ENCODE measurements at places on chromosomes 16 and 17.
A peak's percentile ranks its signal among the peaks of the same experiment; 100 is the strongest.

DNA sequence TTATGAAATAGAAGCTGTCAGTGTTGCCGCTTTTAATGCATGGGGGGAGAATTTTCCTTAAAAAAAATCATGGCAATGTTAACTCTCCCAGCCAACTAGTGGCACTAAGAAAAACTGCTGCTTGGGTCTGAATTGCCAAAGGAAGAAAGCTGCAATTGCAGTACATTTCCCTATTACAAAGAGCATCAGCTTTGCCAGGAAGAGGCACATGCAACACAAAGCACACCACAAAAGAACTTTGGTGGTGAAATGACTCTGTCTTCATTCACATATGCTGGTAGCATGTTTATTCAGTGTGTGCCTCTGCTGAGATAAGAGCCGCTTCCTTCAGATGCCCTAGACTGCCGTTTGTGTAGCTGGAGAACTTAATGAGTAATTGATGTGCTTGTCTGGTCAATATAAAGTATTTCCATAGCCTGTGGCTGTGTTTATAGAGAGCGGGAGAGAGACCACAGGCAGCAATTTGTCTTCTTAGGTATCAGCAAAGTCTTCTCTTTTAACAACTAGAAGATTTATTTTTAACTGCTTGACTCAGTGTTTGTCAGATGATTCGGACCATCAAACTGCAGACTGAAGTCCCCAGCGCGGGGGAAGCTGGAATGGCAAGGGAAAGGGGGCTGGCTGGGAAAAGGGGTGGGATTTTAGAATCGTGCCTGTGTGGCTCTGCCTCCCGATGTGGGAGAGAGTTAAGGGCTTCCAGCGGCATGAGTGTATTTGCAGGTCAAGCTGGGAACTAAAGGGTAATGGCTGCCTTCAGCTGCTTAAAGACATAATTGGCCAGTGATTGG, 115.1 kb downstream of the MRTFB start:
- peak; percentile 48 for DNase-seq

DNA sequence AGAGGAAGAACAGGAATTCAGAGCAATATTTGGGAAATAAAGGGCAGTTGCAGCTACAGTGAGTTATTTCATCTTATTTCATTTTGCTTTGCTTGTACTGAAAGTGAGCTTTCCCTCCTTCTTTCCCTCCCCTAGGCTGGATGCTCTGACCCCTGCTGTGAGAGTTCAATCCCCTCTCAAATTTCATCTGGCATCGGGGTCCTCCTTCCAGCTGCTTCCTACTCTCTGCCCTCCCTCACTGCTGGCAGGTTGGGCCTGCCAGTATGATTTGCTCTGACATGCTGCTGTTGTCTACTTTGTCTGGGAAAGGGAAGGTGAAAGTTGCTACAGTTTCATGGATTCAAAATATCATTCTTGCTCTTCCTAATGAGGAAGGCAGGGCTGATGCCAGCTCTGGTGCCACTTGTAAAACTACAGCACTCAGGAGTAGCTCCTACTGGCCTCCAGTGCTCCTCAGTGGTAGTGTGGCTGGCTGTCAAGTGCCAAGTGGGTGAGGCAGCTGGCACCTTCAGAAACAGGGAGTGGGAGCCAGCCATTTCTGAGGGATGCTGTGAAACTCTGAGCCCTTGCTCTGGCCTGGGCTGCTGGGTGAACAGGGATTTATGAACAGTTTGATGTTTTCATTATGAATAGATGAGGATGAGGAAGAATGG, 408.6 kb downstream of the HAPSTR1 start:
- no peak for DNase-seq

- DNase-seq = no peak
Observed at GRCh38 chr17:20307326-20307910, 159.9 kb downstream of the LGALS9B start.

GRCh38 chr16:16037521-16037920, 88.1 kb downstream of the ABCC1 start:
- no peak for DNase-seq

DNA sequence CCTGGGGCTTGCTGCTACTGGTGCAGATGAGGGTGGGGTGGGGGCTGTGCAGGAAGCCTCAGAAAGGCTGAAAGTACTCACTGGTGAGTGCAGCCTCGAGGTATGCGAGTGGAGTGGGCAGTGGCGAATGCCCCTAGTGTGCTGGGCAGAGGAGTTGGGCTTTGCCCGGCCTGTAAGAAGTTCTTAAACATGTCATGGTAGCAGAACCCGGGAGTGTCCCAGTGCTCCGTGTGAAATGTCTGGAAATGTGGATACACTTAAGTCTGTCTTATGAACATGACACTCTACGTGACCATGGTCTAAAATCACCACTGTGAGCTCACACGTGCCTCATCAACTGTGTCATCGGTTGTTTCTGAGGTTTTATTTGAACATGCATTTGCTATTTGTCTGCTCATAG, 1.7 kb downstream of the SMTNL2 start:
- DNase-seq = no peak

DNA sequence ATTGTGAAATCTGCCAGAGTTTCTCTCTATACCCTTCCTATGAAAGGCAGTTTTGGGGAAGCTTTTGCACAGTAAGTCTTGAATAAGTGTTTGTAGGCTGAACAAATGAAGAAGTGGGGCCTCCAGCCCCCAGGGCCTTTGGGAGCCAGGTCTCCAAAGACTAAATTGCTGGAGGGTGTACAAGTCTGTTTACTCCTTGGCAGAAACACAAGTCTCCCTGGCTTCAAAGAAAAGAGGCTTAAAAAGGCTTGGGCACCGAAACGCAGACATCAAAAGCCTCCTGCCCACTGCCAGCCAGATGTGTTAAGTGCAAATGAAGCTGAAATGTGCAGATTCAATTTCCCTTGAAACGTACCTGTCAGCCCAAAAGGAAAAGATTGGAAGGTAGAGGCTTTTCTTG, 146.3 kb downstream of the TMEM132E start:
- DNase-seq = no peak

GRCh38 chr16:83054283-83054682, 427.5 kb downstream of the CDH13 start:
- DNase-seq = no peak

- no peak for DNase-seq
Observed at GRCh38 chr16:74901606-74902005, 83.3 kb downstream of the WDR59 start.

DNA sequence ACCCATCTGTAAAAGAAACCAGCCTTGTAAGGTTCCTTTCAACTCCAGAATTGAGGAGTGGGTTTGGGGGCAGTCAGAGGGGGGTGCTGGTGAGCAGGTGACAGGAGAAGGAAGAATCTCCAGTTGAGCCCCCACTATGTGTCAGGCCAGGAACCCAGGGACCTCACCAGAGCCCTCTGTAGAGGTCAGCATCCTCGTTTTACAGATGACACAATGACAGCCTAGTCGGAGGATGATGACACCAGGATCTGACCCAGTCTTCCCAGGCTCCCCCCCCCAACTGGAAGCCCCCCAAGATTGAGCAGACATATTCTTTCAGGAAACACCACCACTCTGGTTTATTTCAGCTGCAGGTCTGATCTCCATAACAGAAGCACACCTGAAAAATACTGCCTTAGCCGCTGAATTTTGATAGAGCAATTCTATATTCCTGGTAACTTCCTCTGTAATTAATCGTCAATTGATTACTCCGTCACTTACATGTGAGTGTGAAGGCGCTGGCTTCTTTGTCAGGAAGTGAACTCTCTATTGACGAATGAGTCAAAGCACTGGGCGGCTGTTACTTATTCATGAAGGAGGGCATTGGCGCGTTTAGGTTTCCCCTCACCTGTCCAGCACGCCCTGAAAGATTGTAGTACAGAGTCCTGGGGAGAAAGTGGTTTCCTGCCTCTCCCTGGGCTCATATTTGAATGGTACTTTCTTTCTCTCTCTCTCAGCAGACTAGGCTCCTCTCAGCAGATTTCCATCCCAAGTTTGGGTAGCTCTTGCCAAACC, 21.2 kb downstream of the SOCS3 start:
- DNase-seq = no peak

DNA sequence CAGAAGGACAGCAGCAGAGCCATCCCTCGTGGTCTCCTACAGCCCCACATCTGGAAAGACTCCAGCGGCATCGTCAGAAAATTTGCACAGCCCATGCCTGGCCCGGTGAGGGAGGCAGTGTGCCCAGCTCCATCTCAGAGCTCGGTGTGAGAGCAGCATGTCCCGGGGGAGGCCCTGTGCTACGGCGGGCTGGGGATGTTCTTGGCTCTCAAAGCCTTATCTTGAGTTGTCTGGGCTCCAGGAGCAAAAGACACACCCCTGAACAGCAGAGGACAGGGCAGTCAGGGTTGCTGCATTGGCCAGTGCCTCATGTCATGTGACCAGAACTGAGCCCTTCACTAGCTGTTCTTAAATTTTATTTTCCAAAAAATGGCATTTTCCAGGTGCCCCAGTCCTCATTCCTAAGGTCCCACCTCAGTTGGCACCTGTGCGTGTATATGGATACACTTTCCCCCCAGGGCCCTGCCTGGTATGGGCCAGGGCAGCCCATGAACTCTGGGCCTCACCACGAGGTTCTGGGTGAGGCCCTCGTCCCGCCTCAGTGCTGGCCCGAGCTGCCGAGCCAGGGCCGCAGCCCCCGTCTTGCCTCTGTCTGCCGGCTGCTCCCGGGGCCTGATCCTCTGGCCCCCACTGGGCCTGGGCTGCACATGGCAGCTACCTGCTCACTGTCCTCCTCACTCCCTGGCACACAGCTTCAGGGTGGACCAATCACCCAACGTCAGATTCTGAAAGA, 3.0 kb downstream of the NUDT16L1 start:
- DNase-seq = no peak

DNA sequence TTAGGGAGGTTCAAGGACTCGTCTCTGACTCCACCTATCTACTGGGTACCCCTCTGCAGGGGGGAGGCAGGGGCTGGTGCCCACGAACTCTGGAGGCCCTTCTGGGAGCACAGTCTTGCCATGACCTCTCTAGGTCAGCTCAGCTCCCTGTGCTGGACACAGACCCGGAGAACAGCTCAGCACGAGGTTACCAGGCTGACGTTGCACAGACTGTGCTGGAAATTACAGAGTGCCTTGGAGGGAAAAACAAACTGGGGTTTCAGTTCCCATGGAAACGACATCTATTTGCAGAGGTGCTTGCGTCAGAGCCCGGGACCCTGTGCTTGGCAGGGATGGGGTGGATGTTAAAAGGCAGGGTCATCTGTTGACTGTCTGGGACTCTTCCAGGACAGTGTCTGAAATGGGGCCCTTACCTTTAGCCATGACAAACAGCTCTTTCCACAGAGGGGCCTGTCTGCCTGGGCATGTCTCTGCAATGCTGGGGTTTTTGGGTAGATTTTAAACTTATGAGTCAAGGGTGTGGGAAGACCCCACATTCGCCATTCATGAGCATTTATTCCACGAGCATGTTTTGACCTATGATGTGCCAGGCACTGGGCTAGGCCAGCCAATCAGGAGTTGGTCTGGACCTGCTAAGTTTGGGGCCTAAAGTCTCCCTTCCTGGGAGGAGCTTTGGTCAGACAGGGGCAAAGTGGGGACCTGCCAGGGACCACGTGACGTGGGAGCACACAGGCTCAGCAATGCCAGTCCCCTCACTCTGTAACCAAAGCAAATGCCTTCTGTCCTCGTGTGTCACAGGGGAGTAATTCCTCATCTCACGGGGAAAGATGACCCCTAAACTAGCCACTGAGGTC, 22.5 kb downstream of the CCR7 start:
- DNase-seq = no peak

- DNase-seq = no peak
Observed at GRCh38 chr16:67482233-67482924, 968 bp downstream of the AGRP start.

DNA sequence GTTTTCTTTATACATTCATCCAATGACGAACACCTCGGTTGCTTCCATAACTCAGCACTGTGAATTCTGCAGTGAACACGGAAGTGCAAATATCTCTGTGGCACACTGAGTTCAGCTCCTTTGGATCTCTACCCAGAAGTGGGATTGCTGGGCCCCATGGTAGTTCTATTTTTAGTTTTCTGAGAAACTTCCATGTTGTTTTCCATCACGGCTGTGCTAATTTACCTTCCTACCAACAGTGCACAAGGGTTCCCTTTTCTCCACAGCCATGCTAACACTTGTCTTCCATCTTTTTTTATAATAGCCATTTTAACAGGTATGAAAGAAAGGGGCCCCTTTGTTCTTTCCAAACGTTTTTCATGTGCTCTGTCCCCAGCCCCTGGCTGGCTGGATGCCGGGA, 30.2 kb upstream of the CBLN1 start:
- no peak for DNase-seq

GRCh38 chr16:20409398-20410120, at the start of gene ACSM5:
ACSM5 (plus strand) TSS chr16:20409534; CDS start chr16:20411485, 1,951 bp downstream.
- DNase-seq = peak; percentile 70

DNA sequence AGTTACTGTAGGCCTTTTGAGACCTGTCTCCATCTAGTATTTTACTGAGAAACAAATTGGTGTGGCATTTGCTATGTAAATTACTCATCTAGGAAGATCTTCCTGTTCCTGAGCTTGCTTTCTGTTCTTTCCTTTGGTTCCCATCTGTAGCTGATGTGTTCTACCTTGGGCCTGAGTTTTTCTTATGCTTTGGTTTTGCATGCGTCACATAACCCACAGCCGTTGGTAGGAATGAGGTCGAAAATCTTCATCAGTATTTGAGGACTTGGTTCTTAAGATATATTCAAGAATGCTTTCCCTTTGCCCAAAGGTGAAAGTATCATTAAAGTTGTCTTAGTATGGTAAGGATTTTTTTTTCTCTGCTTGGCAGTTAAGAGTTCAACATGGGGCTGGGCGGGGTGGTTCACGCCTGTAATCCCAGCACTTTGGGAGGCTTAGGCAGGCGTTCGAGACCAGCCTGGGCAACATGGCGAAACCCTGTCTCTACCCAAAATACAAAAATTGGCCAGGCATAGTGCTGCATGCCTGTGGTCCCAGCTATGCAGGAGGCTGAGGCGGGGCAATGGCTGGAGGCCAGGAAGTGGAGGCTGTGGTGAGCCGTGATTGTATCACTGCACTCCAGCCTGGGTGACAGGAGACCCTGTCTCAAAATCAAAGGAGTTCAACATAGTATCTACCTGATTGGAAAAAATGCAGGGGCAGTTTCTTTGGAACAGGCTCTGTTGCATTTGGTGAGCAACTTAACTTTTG, 28.8 kb downstream of the IST1 start:
- DNase-seq = no peak

GRCh38 chr17:18033442-18034099, 5.4 kb downstream of the ATPAF2 start:
- peak; percentile 79 for DNase-seq

- DNase-seq = no peak
Observed at GRCh38 chr16:84312783-84313382, 18.2 kb downstream of the WFDC1 start.

GRCh38 chr17:55334285-55334684, 69.5 kb downstream of the HLF start:
- no peak for DNase-seq

GRCh38 chr17:14427900-14428647, 127.2 kb downstream of the HS3ST3B1 start:
- no peak for DNase-seq

GRCh38 chr17:64580384-64581315, 73.9 kb downstream of the CEP95 start:
- no peak for DNase-seq

GRCh38 chr16:1633310-1633709, 21.1 kb downstream of the CRAMP1 start:
- DNase-seq = no peak

- DNase-seq = no peak
Observed at GRCh38 chr17:30273373-30273772, 18.4 kb downstream of the BLMH start.

Data from globus pallidus (tissue), 1 donor.